GM23338 (cell line): ENCODE measurements at places on chromosomes 11 and 22.

- no peak for DNase-seq
Observed at GRCh38 chr11:64849598-64850356, 5.3 kb upstream of the CDC42BPG start.

DNA sequence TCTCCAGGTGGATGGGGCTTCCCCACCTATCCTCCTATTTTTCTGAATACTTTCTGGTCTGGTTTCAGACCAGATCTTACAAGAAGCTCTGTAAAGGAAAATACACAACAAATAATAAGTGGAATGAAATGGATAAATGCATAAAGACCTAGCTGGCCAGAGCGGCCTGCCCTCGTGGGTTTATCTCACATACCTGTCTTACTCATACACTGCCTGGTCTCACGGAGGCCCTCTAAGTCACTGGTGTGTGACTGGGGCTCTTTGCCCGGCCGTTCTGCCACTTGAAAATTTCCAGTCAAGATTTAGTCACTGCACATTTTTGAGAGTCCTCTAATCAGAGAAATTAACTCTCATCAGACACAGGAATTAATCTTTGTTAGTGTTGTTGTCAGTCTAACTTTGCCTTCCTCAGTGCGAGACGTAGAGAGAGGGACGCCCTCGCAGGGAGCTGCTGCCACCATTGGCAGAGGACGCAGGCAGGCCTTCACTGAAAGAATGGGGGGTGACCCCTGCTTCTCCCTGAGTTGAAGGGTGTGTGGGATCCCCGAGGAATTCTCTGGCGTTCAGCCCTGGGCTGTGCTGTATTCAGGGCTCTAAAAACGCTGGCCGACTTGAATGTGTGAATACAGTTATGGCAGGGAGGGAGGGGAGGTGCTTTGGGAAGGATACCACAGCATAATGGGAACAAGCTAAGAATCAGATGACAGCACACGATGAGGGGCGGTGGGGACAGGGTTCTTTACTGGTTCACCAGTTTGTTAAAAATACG lies 46.3 kb upstream of the CADM1 start:
- no peak for DNase-seq

DNA sequence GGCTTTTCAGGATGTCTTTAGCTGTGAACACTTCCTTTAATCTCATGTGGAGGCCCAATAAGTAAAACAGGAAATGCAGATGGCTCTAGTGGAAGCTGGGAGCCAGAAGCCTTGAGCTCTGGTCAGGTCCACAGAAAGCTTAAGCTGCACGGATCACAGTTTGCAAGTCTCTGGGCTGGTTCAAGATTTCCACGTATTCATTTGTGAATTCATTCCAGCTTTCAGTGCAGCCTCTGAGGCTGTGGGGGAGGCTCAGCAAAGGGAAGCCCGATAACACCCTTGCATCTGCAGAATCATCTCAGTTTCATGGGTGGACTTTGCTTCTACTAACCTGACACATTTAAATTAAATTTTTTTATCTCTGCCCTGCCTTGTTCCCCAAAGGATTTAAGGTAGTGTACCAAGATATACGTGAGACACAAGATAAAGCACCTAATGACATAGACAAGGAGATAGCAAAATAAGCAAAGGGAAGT lies 65.6 kb downstream of the ISX start:
- no peak for DNase-seq

GRCh38 chr11:93017821-93018690 lies 48.6 kb downstream of the MTNR1B start:
- DNase-seq = peak; percentile 44

DNA sequence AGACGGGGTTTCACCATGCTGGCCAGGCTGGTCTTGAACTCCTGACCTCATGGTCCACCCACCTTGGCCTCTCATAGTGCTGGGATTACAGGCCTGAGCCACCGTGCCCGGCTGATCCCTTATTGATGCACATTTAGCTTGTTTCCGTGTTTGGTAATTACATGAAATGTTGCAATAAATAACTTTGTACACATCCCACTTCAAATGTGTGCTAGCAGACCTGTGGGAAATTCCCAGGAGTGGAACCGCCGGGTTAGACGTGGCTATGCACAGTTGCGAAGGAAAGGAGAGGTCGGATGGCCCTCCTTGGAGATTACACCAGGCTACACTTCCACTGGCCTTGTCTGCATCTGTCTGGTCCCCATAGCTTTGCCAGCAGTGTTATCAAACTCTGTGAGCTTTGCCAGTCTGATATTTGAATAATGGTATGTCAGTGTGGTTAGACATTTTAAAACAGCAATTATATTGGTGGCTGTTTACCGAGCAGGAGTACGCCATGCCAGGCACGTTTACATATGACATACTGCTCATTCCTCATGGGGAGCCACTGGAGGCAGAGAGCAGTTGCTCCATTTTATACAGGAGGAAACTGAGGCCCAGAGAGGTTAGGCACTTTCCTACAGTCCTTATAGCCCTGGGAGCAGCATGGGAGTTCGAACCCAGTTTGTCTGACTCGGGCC lies 27.2 kb upstream of the SYT7 start:
- DNase-seq = no peak

GRCh38 chr11:80451105-80451504 lies 1010.3 kb upstream of the TENM4 start:
- no peak for DNase-seq

DNA sequence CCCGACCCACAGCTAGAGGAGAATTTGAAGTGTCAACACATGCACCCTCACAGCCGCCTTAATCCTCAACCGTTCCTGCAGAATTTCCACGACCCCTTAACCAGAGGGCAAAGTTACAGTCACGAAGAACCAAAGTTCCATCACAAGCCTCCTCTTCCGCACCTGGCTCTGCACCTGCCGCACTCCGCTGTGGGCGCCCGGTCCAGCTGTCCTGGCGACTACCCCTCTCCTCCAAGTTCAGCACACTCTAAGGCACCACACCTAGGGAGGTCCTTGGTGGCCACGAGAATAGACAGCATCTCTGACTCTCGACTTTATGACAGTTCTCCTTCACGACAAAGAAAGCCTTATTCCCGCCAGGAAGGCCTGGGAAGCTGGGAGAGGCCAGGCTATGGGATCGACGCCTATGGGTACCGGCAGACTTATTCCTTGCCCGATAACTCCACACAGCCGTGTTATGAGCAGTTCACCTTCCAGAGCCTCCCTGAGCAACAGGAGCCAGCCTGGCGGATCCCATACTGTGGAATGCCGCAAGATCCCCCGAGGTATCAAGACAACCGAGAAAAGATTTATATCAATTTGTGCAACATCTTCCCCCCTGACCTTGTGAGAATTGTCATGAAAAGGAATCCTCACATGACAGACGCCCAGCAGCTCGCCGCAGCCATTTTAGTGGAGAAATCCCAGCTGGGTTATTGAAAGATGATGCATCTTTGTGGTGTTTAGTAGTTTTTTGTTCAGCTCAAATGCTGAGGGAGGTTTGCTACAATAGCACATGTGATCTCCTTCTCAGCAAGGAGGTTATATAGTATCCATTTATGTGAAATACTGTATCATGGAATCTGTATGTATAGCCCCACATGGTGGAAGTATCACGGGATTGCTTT lies 72.1 kb downstream of the ZC3H12C start:
- no peak for DNase-seq

GRCh38 chr11:65301491-65302329 lies 13.0 kb upstream of the CDC42EP2 start:
- DNase-seq = peak; percentile 79

DNA sequence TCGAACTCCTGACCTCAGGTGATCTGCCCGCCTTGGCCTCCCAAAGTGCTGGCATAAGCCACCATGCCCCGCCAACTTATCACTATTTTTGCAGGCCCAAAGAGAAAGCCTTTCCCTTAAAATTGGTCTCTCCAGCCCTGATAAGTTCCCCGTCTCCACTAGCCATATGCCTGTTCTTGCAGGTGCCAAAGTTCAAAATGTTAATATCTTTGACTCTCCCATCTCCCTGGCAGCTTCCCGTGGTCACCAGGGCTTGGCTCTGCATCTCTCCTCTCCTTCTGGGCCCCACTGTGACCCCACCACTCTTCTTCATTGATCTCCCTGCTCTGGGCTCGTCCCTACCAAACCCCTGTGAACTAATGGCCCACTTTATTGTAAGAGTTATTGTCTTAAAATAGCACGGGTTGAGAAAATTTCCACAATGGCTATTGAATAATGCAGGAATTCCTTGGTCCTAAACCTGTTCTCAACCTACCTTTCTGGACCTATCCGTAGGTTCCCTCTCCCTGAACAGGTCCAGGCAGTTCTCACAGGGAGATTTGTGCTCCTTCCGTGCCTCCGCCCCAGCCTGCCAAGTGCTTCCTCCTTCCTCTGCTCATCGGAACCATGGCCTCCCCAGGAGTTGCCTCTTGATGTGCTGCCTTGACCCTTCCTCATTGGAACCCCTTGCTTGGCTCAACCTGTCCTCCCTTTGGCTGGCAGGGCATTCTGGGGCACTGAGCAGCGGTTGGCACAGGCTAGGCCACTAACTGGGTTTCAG lies 147.5 kb downstream of the DSCAML1 start:
- DNase-seq = no peak

GRCh38 chr11:73241300-73241699 lies 23.2 kb downstream of the P2RY2 start:
- DNase-seq = no peak

DNA sequence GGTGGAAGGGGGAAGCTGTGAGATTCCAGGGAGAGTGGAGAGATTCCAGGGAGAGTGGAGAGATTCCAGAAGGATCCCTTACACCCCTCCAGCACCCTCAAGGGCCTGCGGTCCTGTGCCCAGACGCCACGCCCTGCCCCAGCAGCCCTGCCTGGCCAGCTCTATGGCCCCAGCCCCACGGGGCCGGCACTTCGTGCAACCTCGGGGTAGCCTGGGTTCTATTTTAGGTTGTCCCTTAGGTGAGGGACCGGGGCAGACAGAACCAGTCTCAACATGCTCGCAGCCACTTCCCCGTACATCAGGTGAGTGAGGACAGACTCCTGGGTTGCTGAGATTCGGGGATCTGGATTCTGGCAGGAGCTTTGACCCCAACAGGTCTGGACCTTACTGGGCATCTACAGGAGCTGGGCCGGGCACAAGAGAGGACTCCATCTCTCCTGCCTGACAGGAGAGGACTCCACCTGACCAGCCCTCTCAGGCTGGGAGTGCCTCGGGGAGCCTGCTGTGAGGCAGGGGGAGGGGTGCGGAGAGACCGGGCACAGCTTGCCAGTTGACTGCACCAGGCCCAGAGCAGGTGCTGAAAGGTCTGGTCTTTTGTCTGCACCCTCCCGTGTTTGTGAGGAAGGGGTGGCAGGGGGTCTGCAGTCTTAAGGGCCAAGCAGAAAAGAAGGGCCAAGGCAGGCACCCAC lies 8.5 kb upstream of the ADORA2A start:
- no peak for DNase-seq

DNA sequence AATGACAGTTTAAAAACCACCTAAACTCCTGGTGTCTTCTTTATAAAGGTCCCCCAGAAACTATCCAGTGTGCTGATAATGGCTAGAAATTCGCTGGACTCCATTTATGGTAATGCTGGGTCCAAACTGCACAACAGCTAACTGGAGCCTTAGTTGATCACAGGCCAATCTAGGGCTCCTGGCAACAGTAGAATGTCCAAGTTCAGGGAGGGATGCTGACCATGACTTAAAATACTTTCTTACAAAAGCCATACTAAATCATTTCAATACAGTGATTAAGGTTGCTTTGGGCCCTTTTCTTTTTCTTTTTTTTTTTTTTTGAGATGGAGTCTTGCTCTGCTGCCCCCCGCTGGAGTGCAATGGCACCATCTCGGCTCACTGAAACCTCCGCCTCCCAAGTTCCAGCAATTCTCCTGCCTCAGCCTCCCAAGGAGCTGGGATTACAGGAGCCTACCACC lies 14.5 kb upstream of the GAB2 start:
- DNase-seq = peak; percentile 60

GRCh38 chr11:121188776-121189175 lies 87.7 kb downstream of the TECTA start:
- DNase-seq = no peak

DNA sequence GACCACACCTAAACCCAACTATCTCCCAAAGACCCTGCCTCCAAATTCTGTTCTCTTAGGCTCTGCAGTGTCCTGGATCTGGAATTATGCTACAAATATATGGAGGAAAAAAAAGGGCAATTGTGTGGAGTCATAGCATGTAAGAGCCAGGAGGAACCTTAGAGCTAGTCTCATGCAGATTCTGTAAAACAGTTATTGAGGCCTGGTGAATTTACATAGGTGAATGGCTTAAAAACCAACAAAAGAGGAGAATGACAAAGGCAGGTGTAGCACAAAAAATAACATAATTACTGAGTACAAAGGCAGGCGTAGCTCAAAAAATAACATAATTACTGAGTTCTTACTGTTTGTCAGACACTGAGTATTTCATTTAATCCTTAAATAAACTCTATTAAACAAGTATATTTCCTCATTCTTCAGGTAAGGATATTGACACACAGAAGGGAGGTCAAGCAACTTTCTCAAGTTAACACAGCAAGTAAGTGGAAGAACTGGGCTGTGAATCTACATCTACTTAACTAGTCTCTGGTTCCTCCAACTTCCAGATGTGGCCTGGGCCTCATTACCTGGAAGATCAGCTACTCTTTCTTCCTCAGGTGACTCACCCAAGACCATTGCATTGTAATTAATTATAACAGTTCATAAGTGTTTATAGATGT lies 938.9 kb upstream of the TENM4 start:
- DNase-seq = peak; percentile 20

DNA sequence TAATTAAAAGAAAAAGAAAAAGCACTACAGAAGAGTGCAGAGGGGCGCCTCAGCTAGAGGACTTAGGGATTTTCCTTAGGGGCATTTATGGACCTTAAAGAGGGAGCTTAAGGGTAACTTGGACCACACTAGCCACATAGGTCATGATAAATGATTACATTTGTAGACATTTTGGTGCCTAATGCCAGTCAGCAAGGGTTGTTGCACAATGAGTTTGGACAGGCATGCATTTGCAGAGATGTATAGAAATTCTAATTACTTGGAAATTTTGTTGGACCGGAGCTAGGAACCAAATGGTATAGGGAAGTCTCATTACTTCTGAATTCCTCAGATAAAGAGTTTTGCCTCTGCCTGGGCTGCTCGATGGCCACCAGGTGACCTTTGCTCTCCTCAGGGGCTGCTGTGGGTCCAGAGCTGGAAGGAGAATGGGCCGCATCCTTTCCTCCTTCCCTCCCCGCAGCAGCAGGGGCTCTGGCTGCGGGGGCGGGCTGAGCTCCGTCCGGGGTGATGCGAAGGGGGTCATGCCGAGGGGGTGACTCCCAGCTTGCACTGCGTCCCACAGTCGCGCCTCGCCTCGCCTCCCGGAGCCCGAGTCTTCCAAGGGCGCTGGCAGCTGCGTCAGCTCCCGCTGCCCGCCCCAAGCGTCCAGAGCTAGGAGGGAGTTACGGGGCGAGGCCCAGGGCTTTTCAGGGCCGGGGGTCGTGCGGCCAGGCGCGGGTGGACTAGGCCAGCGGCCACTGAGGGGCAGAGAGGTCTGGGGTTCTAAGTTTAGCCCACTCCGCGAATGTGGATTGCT lies 20.3 kb upstream of the MALAT1 start:
- DNase-seq = no peak

- no peak for DNase-seq
Observed at GRCh38 chr11:14393889-14394288, 34.9 kb upstream of the RRAS2 start.

- DNase-seq = no peak
Observed at GRCh38 chr11:10400856-10401255, 54.2 kb upstream of the AMPD3 start.
